Osteocyte (in vitro differentiated cells): ENCODE measurements at places on chromosomes 2 and 18. TPM values are rescaled to one million over a fixed set of nuclear protein-coding genes. Genes with fewer than 3 reads are reported as not detected.
A peak's percentile ranks its signal among the peaks of the same experiment; 100 is the strongest.

DNA sequence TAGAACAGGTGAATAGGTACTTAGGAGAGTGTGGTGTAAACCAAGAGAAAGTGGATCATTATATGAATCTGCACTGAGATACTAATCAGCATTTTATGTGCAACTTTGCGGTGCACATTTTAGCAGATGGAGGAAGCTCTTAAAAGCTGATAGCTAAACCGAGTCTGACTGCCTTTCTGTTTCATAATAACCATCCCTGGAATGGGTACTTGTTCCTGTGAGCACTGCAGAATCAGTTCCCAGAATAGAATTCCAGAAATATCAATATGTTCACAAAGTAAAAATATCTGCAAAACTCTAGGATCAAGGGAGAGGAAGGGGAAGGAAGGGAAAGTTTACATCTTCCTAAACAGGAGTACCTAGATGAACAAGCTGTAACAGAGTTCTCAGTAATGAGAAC lies 432.2 kb upstream of the HNRNPA3 start:
- H3K27ac ChIP-seq = no peak overlapping the region
- no peaks in the 10 kb centered on the region for H3K27me3 ChIP-seq
- H3K4me3 ChIP-seq = no peak overlapping the region
- H3K4me1 ChIP-seq = no peaks in the 10 kb centered on the region

DNA sequence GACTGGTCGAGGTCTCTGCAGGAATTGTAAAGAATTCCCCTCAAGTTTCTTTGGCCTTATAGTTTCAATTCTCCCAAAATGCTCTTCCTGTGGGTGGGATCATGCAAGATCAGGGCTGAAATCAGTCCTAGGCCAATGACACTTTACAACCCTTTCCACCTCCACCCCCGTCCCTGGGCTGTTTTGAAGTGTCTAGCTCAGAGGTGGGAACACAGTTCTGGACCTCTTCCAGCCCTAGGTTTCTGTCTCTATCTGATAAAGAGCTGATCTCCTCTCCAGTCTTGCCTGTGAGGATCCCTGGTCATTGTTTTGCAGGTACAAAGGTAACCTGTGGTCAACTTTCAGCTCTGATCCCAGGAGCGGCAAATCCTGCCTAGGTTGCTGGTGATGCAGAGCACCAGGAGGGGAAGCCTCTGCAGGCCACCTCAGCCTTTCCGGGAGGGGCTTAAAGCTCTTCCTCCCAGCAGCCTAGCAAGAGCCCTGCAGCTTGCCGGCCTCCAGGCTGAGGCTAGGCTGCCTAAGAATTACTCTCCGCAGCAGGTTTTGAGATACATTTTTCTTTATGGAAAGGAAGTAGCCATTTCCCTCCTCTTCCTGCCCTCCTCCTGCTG lies 69.8 kb upstream of the WIPF1 start:
- peaks cover 10% of the 10 kb centered on the region for H3K36me3 ChIP-seq
- no peak overlapping the region for H3K4me3 ChIP-seq
- H3K27ac ChIP-seq = peak overlapping the region; percentile 60
- H3K27me3 ChIP-seq = no peaks in the 10 kb centered on the region
- DNase-seq = no peak
- peaks cover 45% of the 10 kb centered on the region for H3K4me1 ChIP-seq

GRCh38 chr2:122737429-122738077 lies 982.1 kb downstream of the TSN start:
- H3K27ac ChIP-seq = no peak overlapping the region
- no peak for DNase-seq

- no peak overlapping the region for H3K4me3 ChIP-seq
- DNase-seq = no peak
- H3K27ac ChIP-seq = no peak overlapping the region
- H3K36me3 ChIP-seq = no peaks in the 10 kb centered on the region
- peaks cover 50% of the 10 kb centered on the region for H3K4me1 ChIP-seq
Measured at GRCh38 chr2:188307850-188308283, 16.2 kb downstream of the GULP1 start.

Gene MC4R
- total RNA-seq = not detected in 2 replicates

Gene OTX1
- total RNA-seq = not detected in 2 replicates

Gene TANC1
- 36.9 and 37.0 TPM in 2 replicates for total RNA-seq

Gene SLC8A1
- 17.3 and 18.0 TPM in 2 replicates for total RNA-seq

Gene CHRND
- not detected in 2 replicates for total RNA-seq
